ENCODE measurements at places on chromosomes 6 and 20.

- no peak for DNase-seq
Observed at GRCh38 chr6:52984247-52984646, 10.8 kb downstream of the GSTA4 start.

DNA sequence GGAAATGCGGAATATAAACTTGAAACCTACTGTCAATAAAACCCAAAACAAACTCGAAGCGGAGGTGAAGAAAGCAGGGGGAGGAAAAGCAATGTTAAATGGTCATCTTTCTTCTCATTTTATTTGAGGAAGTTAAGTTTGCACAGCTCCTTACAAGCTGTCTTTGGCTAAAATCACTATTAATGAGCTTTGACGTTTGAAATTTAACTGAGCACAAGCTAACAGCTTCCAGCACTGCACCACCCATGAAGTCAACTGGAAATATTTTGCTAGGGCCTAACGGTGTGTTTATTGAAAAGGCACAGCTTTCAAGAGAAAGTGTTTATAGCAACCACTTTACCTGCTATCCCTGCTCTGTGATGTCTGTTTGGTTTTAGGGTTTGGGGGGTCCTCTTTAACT lies 103.8 kb downstream of the PKHD1 start:
- no peak for DNase-seq

DNA sequence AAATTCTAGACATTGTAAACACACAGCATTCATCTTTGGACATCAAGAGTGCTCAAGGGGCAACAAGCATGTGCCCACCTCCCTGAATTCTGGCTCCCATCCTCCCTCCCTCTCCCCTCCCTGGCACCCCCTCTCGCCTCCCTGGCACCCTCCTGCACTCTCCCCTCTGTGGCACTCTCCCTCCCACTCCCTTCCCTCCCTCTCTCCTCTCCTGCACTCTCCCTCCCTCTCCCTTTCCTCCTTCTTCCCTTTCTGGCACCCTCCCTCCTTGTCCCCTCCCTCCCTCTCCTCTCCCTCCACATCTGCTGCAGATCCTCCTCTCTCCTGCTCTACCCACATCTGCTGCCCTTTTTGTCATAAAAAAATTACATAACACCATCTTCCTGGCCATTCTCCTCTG lies 113.0 kb upstream of the SLC22A23 start:
- no peak for DNase-seq

DNA sequence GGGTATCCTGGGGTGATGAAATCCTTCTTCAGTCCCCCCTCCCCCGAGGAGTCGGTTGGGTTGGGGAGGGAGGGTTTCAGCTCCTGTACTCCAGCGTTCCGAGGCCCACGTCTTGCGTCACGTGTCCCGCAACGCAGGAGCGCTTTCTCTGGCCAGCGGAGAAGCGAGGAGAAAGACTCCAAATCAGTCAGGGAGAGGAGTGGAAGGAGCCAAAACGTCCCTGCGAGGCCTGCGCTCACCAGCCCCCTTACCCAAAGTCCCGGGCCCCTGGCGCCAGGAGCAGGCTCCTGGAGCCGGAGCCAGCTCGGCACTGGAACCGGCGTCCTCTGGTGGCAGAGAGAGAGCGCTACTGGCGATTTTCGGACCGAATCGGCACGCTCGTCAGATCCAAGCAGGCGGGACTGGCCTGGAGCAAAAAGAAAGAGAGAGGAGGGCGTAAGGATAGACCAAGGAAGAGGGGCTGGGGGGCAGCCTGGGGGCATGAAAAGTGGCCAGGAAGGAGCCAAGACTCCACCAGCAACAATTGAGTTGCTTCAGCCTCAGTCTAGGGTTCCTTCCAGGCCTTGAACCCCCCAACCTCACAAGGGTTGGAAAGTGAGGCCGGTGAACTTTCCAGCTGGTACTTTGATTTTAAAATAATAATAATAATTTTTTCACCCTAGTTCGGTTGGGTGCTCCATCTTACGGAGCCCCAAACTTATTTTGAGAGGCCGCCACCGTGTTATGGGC lies at the start of gene GNAS:
Gene GNAS, plus strand, starts transcription at position 174 of the 729 bp plus-strand sequence.
- DNase-seq = peak; percentile 57

DNA sequence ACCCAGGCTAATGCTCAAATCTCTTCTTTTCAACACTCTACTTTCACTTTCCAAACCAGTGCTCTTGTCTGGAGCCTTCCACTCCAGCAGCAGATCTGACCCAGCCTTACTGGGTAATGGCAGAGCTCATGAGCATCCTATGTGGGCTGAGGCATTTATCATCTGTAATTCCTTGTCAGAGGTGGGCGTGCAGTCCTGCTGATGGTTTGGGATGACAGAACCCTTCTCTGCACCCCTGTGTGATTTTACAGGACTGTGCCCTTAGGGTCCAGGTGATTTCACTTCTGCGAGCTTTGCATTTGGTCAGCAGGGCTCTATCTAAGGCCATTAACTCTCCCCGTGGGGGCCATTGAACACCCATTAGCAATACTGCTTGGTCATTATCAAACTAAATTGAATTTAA lies 55.4 kb downstream of the LAMA4 start:
- no peak for DNase-seq

- no peak for DNase-seq
Observed at GRCh38 chr20:32395066-32395465, 36.9 kb downstream of the ASXL1 start.

DNA sequence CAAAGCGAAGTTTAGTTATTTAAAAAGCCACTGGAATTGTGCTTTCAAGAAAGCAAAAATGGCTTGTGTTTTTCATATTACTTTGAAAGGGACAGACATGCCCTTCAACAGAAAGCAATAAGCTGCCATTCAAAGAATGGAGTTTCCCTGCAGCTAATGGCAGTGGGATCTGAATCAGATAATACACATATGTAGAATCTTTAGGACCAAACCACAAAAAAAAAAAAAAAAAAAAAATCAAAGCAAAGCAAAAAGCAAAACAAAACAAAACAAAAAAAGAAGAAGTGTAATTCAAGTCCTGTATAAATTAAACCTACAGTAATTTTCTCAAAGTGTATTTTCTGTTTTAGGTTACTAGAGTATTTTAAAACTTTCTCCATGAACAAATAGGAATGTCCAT lies 63.6 kb upstream of the ZNF217 start:
- DNase-seq = no peak

DNA sequence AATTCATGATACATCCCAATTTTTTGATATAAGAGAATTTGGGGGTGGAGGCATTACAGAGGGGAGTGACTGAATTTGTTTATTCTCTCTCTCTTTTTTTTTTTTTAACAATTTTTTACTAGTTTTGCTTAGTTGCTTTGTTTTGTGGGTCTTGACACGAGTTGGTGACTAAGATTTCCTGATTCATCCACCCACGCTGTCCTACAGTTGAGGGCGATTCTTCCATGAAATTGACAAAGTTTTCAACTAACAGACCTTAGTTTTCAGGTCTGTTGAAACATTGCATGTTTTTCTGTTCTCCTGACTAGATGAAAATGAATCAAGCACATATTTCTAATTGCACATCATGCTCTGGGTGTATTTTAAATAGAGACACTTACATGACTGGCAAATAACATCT lies 613.8 kb downstream of the TFAP2B start:
- DNase-seq = no peak
